Endodermal cell (in vitro differentiated cells): ENCODE measurements at places on chromosomes 11 and 22. TPM values are rescaled to one million over a fixed set of nuclear protein-coding genes. Genes with fewer than 3 reads are reported as not detected.

DNA sequence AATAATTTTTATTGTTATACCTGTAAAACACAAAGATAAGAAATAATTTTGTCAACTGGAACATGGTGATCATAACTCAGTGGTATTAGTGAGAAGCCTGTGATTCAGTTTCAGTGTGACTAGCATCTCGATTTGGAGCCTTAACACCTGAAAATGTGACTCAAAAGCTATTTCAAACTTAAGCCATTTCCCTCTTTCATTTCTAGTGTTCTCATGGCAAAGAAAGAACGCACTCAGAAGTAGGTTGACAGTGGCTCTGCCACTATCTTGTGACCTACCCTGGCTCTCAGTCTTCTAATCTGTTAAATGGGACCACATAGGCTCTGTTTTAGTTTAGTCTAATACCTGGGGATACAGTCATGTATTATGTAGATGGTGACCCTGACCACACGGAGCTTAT is 62.7 kb downstream of the ISX start:
- H3K27me3 ChIP-seq: peaks cover 25% of the 10 kb centered on the region
- DNase-seq: no peak
- no peak overlapping the region for H3K27ac ChIP-seq
- no peak overlapping the region for H3K4me3 ChIP-seq

The ESAM gene
- total RNA-seq: 0.31 to 0.70 TPM (median 0.46 TPM) in 3 replicates

The KRTAP5-2 gene
- not detected in 2 replicates for total RNA-seq

The FAM180B gene
- total RNA-seq: 0.16 and 0.20 TPM in 2 replicates

GRCh38 chr11:4164884-4165590 is 70.4 kb downstream of the RRM1 start:
- no peak overlapping the region for H3K4me3 ChIP-seq
- peaks cover 66% of the 10 kb centered on the region for H3K27me3 ChIP-seq
- H3K4me1 ChIP-seq: no peaks in the 10 kb centered on the region
- no peak overlapping the region for H3K27ac ChIP-seq
- DNase-seq: no peak

The LGR4 gene
- total RNA-seq: 75.6 to 123 TPM (median 88.7 TPM) in 3 replicates

The PLXNB2 gene
- 88.3 and 97.7 TPM in 2 replicates for total RNA-seq

The STT3A gene
- 158 and 169 TPM in 2 replicates for total RNA-seq

DNA sequence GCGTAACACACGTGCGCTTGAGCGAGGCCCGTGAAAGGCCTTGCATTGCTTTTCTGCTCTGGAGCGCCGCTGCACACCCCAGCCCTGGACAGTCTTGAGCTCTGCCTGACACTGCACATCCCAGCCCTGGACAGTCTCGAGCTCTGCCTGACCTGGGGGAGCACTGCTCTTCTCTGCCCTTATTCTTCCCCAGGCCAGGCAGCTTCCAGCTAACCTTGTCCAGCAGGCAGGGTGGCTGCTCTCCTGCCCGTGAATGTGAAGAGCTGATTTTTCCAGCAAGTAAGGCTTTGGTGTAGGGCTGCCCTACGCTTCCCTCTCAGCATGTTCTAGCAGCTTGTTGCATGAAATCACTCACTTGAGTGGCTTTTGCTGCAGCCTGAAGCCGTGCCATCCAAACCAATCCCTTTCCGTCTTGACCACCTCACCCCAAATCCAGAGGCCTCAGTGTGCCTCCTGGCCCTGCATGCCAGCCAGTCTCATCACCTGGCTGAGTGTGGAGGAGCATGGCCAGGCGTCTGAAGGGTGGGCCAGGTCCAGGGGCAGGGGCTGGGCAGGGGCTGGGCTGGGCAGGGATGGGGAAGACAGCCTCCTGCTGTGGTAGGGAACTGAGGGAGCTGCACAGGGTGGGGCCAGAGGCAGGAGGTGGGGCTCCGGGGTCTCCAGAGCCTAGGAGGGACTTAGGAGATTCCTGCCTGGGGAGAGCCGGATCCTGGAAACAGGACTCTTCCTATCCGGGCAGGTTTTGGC is 89.5 kb upstream of the B3GAT1 start:
- H3K4me1 ChIP-seq: no peaks in the 10 kb centered on the region
- H3K36me3 ChIP-seq: no peaks in the 10 kb centered on the region
- H3K27ac ChIP-seq: no peak overlapping the region
- no peaks in the 10 kb centered on the region for H3K27me3 ChIP-seq
- peak; percentile 40 for DNase-seq

DNA sequence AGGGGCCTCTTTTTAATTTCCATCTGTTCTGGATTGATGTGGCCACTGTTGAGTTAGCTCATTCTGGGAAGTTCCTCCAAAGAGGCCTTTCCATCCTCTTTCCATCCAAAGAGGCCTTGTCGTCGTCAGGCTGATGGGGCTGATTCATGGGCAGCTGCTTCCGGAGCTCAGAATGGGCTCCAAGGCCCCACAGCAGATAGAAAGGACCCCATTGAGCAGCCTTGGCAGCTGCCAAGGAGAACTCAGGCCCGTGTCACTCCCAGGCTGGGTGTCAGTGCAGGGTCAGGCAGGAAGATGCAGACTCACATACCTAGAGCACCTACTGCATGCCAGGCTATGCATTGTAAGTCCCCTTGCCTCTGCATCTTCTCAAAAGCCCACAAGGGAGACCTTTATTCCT is 524.1 kb downstream of the MIAT start:
- H3K27me3 ChIP-seq: peaks cover 15% of the 10 kb centered on the region
- no peak overlapping the region for H3K27ac ChIP-seq
- DNase-seq: peak; percentile 47
- H3K4me1 ChIP-seq: no peaks in the 10 kb centered on the region

- DNase-seq: no peak
- peaks cover 9% of the 10 kb centered on the region for H3K4me1 ChIP-seq
- H3K27me3 ChIP-seq: no peaks in the 10 kb centered on the region
- H3K36me3 ChIP-seq: peaks cover 10% of the 10 kb centered on the region
- H3K27ac ChIP-seq: no peak overlapping the region
Observed at GRCh38 chr22:35930933-35931332, 97.7 kb downstream of the RBFOX2 start.

GRCh38 chr11:1163321-1163910 is 5.7 kb downstream of the MUC5AC start:
- DNase-seq: peak; percentile 35
- no peak overlapping the region for H3K27ac ChIP-seq
- H3K27me3 ChIP-seq: no peaks in the 10 kb centered on the region

GRCh38 chr22:44592126-44592823 is 94.2 kb upstream of the RTL6 start:
- no peak overlapping the region for H3K4me3 ChIP-seq
- no peak overlapping the region for H3K27ac ChIP-seq
- H3K4me1 ChIP-seq: no peaks in the 10 kb centered on the region

- no peak overlapping the region for H3K4me3 ChIP-seq
- no peaks in the 10 kb centered on the region for H3K36me3 ChIP-seq
- no peaks in the 10 kb centered on the region for H3K27me3 ChIP-seq
- peaks cover 31% of the 10 kb centered on the region for H3K4me1 ChIP-seq
- no peak for DNase-seq
Observed at GRCh38 chr11:128499613-128500253, 87.6 kb downstream of the ETS1 start.

The SLC17A6 gene
- not detected in 3 replicates for total RNA-seq

GRCh38 chr11:88439356-88439755 is 101.8 kb upstream of the CTSC start:
- H3K4me3 ChIP-seq: no peak overlapping the region
- H3K36me3 ChIP-seq: no peaks in the 10 kb centered on the region
- no peak for DNase-seq
- H3K27ac ChIP-seq: no peak overlapping the region

DNA sequence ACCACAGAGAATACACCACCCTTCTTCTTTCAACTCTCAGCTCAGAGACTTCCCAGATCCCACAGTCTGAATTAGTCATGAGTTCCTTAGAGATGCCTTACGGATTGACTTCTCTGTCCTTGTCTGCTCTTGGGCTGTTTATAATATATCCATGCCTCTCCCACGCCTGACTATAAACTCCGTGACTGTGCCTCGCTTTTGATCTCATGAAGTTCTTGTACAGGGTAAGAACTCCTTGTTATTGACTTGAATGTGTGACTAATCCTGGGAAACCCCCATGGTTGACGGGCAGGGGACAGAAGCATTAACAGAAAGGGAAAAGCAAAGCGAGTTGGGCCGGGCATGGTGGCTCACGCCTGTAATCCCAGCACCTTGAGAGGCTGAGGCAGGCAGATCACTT is 62.4 kb upstream of the POU2AF1 start:
- H3K27ac ChIP-seq: no peak overlapping the region
- no peak overlapping the region for H3K4me3 ChIP-seq
- H3K27me3 ChIP-seq: peaks cover 9% of the 10 kb centered on the region
- peaks cover 5% of the 10 kb centered on the region for H3K4me1 ChIP-seq
- no peaks in the 10 kb centered on the region for H3K36me3 ChIP-seq

The SLC22A25 gene
- total RNA-seq: not detected in 2 replicates

- no peak overlapping the region for H3K4me3 ChIP-seq
- no peak for DNase-seq
- H3K27ac ChIP-seq: no peak overlapping the region
- peaks cover 81% of the 10 kb centered on the region for H3K36me3 ChIP-seq
Observed at GRCh38 chr22:29811377-29811776, 26.7 kb downstream of the ASCC2 start.

DNA sequence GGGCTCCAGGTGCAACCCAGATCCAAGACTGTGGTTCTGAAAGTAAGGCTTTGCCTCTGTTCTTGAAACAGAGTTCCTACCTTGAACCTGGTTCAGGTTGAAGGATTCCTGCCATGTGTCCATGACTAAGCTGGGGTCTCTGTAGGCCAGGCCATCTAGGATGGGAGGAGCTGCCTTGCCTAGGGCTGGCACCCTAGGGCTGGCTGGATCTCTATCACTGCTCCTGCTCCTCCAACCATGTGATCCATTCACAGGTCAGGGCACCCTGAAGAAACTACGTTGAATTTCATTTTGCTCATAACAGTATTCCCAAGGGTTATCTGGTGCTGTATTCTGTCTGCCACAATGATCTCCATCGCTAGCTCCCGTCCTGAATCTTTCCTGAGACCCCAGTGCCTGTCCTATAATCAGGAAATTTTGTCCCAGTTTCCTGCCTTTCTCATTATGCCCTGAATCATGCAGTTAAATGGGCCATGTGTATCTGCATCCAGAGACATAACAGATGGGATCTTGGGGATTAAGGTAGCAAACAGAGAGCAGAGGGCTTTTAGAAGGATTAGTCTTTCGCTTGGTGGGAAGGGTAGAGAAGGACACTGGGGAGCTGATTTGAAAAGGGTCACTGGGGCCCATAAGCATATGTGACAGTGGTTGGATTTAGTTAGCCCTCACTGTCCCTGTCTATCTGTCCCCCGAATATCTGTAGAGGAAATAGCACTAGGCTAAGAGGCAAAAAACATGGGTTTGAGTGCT is 98.2 kb upstream of the MTMR2 start:
- peaks cover 11% of the 10 kb centered on the region for H3K4me1 ChIP-seq
- no peak overlapping the region for H3K27ac ChIP-seq
- H3K27me3 ChIP-seq: no peaks in the 10 kb centered on the region
- no peak for DNase-seq
- no peaks in the 10 kb centered on the region for H3K36me3 ChIP-seq

GRCh38 chr11:99585606-99586005 is 564.9 kb downstream of the CNTN5 start:
- DNase-seq: no peak
- no peaks in the 10 kb centered on the region for H3K27me3 ChIP-seq
- H3K4me3 ChIP-seq: no peak overlapping the region
- H3K4me1 ChIP-seq: no peaks in the 10 kb centered on the region
- H3K36me3 ChIP-seq: no peaks in the 10 kb centered on the region

The LDHAL6A gene
- not detected in 3 replicates for total RNA-seq

DNA sequence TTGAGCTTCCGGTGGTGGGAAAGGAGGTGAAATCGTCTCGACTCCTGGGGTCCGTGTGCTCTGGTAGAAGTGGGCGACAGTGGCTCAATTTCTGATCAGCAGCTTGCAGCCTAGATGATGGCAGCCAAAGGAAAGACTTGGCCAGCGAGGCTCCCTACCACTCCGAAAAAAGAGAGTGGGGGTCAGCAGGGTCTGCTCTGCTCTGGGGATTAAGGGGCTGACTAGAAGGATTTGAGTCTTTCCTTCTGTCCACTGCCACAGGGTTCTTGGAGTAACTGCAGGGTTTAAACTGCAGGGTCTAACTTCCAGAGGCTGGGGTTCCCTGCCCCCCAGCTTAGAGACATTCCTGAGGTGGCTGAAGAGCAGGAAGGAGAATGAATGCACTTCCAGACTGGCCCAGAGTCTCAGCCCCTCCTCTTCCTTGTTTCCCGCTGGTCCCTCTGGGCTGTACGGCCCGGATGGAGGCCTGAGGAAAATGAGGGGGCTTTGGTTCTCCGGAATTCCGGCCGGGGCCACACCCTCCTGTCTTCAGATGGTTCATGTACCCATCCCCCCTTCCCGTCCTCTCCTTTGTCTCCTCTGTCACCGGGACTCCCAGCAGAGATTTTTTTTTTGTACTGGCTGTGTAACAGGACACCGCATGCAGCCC is 907 bp downstream of the SERPINH1 start:
- peaks cover 45% of the 10 kb centered on the region for H3K36me3 ChIP-seq
- peak overlapping the region; percentile 98 for H3K27ac ChIP-seq
- H3K4me3 ChIP-seq: peak overlapping the region; percentile 98
- H3K27me3 ChIP-seq: no peaks in the 10 kb centered on the region
- DNase-seq: peak; percentile 92

DNA sequence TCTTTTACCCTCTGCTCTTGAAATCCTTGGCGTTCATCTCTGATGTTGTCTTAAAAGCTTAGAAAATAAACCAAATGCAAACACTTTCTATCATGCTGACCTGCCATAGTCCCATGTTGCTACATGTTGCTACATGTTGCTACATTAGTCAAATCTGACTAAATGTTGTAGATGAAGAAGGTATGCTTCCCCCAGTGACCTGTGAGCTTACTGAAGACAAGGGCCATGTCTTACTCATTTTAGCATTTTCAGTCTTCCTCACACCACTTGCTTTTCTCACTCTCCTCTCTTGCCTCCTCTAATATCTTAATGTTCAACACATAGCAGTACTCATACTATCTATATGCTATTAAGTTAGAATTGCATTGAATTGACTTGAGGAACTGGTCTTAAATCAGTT is 346.4 kb upstream of the MTNR1B start:
- no peak overlapping the region for H3K4me3 ChIP-seq
- no peak overlapping the region for H3K27ac ChIP-seq
- no peaks in the 10 kb centered on the region for H3K36me3 ChIP-seq
- H3K27me3 ChIP-seq: no peaks in the 10 kb centered on the region

DNA sequence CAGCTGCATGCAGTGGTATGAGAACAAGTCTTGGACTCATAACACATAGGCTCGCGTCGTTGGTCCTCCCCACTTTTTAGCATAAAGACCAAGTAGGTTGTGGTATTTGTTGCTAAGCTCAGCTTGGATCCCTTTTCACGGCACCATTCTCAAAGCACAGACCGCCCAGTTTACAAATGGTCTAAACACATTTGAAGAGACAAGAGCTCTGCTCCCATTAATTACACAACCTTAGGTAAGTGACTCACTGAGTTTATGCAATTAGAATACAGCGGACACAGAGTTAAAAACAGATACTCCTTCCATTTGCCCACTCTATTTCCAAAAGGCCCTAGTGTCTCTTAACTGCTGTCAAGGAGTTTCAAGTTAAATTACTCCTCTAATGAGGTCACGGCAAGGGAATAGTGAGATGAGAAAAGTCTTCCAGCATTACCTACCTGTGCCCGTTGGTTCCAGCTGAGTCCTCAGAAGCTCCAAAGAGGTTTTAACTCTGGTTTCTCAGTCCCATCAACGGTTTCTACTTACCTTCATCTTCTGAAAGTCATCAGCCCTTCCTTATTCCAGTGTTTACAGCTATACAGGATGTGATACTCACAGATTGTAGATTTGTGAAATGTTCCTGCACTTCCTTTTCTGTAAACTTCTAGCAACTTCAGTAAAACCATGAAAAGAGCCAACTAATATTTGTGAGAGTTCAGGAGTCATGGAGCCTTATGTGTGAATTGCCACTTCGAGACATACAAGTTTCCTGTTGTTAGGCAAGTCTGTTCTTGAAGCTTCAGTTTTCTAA is at the start of gene MS4A6A:
MS4A6A (minus strand) TSS at position 543 of the 790 bp plus-strand sequence. CDS start 1,356 bp downstream, outside the sequence.
- no peaks in the 10 kb centered on the region for H3K27me3 ChIP-seq
- H3K36me3 ChIP-seq: no peaks in the 10 kb centered on the region
- H3K4me1 ChIP-seq: no peaks in the 10 kb centered on the region
- no peak for DNase-seq
